ENCODE measurements at places on chromosomes 11 and 22.

GRCh38 chr11:41989823-41990380 lies 530.5 kb upstream of the LRRC4C start:
- DNase-seq: no peak

DNA sequence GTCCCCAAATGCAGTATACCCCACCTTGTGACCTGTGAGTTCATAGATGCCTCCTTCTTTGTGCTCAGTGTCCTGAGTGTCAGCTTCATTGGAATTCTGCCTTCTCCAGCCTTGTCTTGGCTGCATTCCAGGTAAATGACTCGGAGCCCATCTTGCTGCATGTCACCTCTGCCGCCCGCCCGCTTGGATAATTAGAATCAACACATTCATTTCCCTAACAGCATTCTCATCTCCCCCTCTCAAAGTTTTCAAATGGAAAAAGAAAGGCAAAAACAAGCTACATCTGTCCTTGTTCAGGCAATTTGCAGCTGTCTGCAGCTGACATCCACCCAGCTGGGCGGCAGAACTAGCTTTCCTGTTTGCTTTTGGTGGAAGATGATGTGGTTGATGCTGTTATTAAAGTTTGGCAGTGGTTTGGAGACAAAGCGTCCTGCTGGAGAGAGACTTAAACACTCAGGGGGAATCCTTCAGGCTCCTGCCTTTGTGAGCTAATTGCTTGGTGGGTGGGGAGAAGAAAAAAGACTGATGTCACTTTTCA lies 198.8 kb upstream of the SEZ6L start:
- no peak for DNase-seq

GRCh38 chr22:28425211-28425610 lies 254.4 kb downstream of the TTC28 start:
- no peak for DNase-seq

- DNase-seq: no peak
Measured at GRCh38 chr11:76627606-76628005, 42.9 kb downstream of the LRRC32 start.

DNA sequence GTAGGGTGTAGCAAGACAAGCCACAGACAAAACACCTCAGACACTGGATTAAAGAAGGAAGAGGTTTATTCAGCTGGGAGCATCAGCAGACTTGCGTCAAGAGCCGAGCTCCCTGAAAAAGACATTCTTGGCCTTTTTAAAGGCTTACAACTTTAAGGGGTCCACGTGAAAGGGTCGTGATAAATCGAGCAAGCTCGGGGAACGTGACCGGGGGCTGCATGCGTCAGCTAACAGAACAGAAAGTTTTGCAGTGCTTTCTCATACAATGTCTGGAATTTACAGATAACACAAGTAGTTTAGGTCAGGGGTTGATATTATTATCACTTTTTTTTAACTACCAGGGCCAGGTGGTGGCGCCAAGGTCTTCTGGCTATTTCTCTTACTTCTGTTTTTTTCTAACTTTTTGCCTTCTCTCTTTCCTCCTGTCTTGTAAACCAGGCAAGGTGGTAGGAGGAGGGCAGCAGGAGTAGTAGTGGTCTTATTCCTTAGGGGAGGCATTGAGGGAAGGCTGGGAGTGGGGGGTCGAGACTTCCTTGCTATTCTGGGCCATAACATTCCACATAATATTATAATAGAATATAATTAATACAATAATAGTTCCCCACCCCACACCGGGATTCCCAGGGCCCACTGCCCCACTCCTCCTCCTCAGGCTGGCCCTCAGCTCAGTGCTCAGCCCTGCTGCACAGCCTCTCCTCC lies 587 bp upstream of the ALDH3B1 start:
- DNase-seq: no peak

GRCh38 chr11:70364745-70365543 lies 33.4 kb upstream of the CTTN start:
- DNase-seq: peak; percentile 8

- no peak for DNase-seq
Measured at GRCh38 chr11:128985880-128986279, 43.2 kb upstream of the TP53AIP1 start.

GRCh38 chr22:26308467-26308866 lies 120.6 kb upstream of the ASPHD2 start:
- DNase-seq: no peak

GRCh38 chr11:19501631-19502030 lies 211.0 kb upstream of the NAV2 start:
- no peak for DNase-seq

- no peak for DNase-seq
Measured at GRCh38 chr11:122711831-122712381, 56.4 kb downstream of the UBASH3B start.

DNA sequence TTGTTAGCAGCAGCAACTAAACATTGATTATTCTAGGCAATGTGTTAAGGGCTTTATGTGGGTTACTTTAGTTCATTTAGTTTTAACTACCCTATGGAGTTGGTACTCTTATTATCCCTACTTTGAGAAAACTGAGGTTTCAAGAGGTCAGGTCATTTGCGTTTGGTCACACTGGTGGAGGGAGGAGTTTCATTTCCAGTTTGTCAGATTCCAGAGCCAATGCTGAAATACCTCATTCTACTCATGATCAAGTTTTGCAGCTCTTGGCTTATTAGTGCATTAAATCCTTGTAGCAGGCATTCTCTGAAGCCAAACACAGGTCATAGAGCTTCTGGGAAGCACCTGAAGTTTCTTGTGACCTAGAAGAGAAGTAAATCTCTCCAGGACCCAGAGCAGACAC lies 24.1 kb upstream of the POGLUT3 start:
- DNase-seq: no peak

DNA sequence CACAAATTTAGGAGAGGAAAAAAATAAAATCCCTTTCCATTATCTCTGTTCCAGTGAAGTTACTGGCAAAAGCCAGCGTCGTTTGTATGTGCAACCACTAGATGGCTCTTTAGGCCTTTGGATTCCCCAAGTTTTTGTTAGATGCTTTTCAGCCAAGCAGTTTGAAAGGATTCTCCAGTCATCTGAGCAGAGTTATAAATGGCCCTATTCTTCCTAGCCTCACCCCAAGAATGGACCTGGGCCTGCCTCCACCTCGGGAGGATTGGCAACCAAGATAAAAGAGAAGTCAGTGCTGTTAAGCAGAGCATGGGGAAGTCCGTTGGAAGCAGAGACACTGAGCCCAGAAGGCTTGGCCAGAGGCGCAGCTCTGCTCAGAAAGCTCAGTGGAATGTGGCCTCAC lies 15.4 kb downstream of the FAM181B start:
- peak; percentile 48 for DNase-seq

GRCh38 chr11:7030836-7031235 lies 10.6 kb downstream of the NLRP14 start:
- DNase-seq: no peak

DNA sequence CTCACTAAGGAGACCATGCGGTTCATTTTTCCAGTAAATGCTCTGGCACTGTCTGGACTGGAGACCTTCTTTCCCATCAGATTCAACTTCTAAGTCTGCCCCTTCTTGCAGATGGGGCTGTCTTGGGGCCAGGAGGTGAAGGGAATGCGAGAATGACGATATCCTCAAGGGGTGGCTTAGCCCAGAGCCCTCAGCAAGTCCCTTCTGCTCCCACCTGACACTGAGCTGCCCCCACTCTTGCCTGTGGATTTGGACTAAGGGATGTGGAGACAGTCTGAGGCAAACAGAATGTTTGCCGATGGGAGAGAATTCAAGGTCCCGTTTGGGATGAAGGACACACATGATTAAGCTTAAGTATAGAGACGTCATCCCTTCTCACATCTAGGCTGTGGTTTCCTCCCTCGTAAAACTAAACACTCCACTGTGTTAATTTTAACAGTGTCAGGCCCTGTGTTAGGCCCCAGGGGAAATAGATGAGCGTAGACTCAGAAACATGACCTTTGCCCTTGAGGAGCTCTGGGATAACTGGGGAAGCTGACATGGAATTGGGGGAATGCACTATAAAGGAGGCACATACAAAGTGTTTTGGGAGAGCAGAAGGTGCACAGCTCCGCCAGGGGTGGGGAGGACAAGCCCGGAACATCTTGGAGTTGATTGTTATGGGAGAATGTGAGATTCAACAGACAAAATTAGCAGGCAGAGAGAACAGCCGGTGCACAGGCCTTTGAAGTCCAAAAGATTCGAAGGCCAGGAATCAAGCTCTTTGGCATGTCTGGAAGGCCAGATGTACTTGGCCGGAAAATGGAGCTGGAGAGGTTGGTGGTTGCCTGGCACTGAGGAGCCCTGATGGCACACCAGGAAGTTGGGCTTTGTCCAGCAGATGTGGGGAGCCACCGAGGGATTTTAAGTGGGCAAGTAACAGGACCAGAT lies 71.6 kb downstream of the ST3GAL4 start:
- no peak for DNase-seq

- no peak for DNase-seq
Measured at GRCh38 chr11:119144825-119145486, 3.9 kb upstream of the ABCG4 start.

DNA sequence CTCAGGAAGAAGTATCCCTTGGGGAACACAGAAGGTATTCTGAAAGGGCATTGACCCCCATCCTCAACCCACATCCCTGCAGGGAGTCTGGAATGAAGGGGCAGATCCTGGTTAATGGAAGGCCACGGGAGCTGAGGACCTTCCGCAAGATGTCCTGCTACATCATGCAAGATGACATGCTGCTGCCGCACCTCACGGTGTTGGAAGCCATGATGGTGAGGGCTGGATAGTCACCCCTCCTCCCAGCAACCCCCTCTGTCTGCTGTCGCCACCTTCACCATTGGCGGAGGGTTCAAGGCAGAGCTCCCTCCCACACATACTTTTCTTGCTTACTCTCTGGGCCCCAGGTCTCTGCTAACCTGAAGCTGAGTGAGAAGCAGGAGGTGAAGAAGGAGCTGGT lies 5.3 kb downstream of the ABCG4 start:
- DNase-seq: no peak

DNA sequence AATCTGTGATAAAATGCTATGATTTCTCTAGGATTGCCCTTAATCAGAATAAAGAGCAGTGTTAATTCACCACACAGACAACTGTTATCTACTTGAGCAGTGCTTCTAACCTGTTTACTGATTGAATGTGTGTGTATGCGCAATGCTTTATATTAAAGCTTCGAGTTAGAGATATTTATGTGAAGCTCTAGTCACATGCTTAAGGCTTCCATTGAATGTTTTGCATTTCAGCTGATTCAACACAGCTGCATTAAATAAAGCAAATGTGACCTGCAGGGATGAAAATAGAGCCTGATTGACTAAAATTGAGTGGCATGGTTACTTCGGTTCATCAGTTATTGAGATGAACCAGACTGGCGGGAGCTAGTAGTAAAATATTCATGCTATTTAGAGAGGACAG lies 395.3 kb downstream of the JRKL start:
- DNase-seq: no peak

DNA sequence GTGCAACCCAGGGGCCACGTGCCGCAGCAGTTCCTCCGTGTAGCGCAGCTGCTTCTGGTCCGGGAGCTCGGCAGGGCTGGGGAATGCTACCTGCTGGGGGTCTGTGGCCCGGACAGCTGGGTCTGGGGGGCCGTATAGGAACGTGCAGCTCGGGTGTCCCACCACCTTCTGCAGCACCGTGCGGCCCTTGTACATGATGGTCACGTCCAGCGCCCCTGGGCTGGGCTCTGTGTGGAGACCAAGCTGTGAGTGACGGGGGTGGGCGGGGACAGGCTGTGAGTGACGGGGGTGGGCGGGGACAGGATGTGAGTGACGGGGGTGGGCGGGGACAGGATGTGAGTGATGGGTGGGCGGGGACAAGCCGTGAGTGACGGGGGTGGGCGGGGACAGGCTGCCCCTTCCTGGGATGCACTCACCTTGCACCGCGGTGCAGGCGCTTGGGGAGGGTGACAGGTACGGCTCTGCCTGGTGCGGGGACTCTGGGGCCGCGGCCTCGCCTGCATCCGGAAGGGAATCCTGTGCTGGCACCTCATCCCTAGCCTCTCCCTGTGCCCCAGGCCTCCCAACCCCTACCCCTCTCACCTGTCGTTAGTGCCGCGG lies 2.3 kb downstream of the IRF7 start:
- DNase-seq: peak; percentile 52

- DNase-seq: no peak
Measured at GRCh38 chr11:17767914-17768313, 33.3 kb downstream of the KCNC1 start.

- peak; percentile 39 for DNase-seq
Measured at GRCh38 chr22:17366830-17367229, 2.4 kb upstream of the CECR2 start.

DNA sequence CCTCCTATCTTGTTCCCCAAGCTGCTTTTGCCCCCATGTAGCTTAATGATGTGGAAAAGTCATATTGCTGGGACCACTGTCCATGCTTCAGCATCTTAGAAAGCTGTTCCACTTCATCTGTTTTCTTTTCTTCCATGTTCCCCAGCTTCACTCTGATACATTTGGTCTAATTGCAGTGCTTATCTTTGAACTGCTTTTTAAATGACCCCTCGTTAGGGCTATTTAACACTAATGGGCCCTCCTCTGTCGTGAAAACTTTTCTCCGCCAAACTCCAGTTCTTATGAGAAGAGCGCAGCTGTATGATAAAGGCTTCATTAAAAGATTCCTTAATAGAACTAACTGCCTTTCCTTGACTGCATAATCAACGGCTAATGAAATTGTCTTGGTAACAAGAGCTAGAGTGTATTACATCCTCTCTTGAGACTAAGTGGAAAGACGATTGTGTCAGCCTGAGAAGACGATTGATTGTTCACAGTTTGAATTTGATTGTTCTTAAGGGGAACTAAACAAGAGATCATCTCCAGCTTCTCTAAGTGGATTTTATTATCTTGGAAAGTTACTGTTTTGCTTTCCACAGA lies 165.0 kb upstream of the MTNR1B start:
- DNase-seq: no peak
